ENCODE measurements at places on chromosomes 4 and X. TPM values are rescaled to one million over a fixed set of nuclear protein-coding genes. Genes with fewer than 3 reads are reported as not detected.

GRCh38 chrX:43508694-43509093 is 147.4 kb upstream of the MAOA start:
- no peak for DNase-seq

DNA sequence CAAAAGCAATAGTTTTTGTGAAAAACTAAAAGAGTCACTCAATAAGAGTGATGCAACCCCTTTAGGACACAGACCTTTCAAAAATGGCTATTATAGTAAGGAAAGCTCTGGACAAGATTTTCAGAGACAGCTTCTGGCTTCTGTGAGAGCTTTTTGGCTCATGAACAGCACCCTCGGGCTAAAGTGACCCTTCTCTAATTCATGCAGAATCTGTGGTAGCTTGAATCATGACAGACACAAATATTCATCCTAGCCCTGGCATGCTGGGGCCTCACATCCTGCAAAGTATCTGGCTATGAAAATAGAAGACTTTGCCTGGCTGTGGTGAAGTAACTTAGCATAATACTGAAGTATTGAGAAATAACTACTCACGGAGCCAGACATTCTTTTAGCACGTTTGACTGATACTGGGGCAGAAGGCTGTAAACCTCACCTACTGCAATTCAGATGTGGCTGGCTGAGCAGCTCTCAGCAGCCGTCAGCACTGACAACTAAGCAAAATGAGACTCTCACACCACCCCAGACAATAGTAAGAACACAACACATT is 327.3 kb downstream of the MAPK10 start:
- DNase-seq, result peak; percentile 96

DNA sequence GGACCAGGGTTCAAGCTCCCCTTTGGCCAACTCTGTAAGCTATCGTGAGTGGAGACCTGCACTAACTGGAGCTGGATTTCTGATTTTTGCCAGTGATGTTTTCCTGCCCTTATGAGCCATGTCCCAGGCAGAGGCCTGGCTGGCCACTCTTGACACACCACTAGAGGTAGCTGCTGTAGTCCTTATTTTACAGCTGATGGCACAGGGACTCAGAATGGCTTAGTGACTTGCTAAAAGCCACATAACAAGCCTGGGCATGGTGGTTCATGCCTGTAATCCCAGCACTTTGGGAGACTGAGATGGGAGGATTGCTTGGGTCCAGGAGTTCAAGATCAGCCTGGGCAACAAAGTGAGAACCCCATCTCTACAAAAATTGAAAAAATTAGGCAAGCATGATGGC is 33.4 kb downstream of the CYTL1 start:
- peak; percentile 36 for DNase-seq

- peak; percentile 27 for DNase-seq
These were observed 21.7 kb upstream of the CXCL8 start for GRCh38 chr4:73718375-73719373.

GRCh38 chrX:2342281-2342688 is 158.5 kb downstream of the DHRSX start:
- no peak for DNase-seq

GRCh38 chrX:3815896-3816664 is 102.6 kb upstream of the PRKX start:
- peak; percentile 31 for DNase-seq

DNA sequence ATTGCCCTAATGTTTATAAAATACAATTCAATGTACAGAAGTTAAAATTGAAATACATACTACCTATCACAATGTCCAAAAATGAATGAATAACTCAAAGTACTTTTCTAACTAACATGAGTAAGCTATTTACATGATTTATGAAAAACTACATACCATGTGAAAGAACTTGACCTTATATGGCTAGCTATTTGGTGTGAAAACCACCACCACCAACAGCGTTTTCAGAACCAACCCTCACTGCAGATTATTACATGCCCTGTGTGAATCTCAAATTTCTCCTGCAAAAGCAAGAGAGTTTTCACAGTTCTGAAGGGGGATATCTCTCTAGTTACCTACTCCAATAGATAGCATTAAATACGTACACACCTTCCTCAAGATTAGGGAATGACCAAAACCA is 198.5 kb downstream of the SPATA18 start:
- no peak for DNase-seq

- DNase-seq, result peak; percentile 73
These were observed 95.8 kb upstream of the TET2 start for GRCh38 chr4:105050896-105051295.

DNA sequence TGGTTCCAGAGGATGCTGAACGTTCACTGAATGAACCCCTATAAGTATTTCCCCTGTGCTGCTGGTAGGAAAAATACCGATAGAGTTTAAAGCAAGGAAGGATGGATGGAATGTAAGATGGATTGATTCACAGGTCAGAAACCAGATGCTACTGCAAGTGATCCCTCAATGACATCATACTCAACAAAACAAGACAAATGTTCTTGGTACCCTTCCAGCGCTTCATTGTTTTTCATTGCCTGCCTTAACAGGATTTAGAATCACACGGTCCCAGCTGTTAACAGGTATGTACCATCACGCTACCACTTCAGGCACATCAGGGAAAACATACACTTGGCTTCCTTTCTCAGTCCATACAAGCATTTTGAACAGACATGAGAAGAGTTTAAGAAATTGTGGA is 118.1 kb upstream of the TLR3 start:
- peak; percentile 23 for DNase-seq

- no peak for DNase-seq
These were observed 376.9 kb upstream of the CTSO start for GRCh38 chr4:156330436-156331031.

DNA sequence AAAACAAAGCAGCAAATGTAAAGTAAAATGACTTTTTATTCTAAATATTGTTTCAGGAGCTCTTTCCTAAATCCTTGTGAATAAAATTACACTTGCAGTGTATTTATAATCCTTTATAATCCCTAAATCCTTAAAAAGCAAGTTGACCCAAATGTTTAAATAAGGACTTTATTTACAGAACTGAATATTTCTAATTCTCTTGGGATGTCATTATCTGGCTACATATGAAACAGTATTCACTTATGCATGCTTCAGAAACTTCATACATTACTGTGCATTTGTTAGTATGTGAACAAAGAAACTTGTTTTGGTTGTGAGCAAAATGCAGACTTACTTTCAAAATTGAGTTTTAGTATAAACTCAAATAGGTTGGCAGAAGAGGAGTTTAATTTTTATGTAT is 49.2 kb downstream of the PTTG2 start:
- no peak for DNase-seq

DNA sequence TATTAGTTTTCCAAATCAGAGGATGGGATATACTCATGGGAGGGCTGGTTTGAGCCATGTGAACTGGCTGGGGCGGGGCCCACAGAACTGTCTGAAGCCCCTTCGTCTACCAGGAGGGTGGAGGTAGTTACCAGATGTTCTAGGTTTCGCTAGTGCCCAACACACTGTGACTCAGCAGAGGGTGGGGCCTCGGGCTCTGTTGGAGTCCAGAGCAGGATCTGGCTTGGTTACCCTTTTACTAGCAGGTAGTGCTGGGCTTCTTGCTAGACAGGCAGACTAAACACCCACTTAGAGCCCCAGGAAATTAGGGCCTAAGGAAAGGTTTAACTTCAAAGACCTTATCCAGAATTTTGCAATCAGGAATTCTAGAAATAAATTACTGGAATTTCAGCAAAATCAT is 56.2 kb upstream of the CHRDL1 start:
- DNase-seq, result peak; percentile 24

- DNase-seq, result no peak
These were observed 7.9 kb downstream of the ASMTL start for GRCh38 chrX:1444561-1445500.

- DNase-seq, result peak; percentile 80
These were observed 981.0 kb upstream of the HS3ST1 start for GRCh38 chr4:12409507-12410190.

- peak; percentile 31 for DNase-seq
These were observed 43.1 kb upstream of the FAM9C start for GRCh38 chrX:13087322-13088155.

- DNase-seq, result peak; percentile 68
These were observed 62.9 kb downstream of the MID1IP1 start for GRCh38 chrX:38864165-38864564.

- DNase-seq, result peak; percentile 96
These were observed 190.6 kb downstream of the PTTG2 start for GRCh38 chr4:38150766-38151165.

- no peak for DNase-seq
These were observed 461.7 kb downstream of the RAPGEF2 start for GRCh38 chr4:159564615-159565014.

DNA sequence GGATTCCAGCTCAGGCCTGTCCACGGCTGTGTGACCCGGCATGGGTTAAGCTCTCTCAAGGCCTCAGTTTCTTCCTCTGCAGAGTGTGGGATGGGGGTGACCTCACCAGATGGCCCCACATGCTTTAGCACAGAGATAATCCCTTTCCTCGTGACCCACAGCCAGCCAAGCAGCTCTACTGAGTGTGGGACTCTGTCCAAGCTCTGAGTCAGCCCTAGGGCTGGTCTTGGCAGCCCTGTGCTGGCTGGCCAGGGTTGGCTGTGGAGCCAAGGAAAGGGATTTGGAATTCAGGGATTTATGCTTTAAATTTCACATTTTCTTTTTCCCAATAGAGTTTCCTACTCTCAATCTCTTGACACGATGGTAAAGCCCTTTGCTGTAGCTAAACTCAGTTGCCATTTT is 19.7 kb upstream of the SPON2 start:
- DNase-seq, result peak; percentile 98

- DNase-seq, result peak; percentile 81
These were observed 41.2 kb downstream of the LONRF3 start for GRCh38 chrX:119015407-119016237.

GRCh38 chr4:48167538-48168263 is 33.7 kb upstream of the TXK start:
- DNase-seq, result no peak

DNA sequence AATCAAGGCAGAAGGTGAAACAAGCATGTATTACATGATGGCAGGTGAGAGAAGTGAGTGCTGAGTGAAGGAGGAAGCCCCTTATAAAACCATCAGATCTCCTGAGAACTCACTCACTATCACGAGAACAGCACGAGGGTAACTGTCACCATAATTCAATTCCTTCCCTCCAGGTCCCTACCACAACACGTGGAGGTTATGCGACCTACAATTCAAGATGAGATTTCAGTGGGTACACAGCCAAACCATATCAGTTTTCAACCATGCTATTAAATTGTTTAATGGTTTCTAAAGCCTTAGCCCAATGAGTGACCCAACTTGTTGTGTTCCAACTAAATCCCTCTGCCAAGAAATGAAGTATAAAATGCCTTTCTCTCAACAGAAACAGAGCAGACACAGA is 519.8 kb downstream of the GBA3 start:
- no peak for DNase-seq

Gene SULT1B1
- total RNA-seq, result 1.3 TPM

Gene ADH6
- total RNA-seq, result 0.36 TPM

Gene USP27X
- total RNA-seq, result 2.9 TPM

Gene NXF2B
- not detected for total RNA-seq

Gene TRIML2
- not detected for total RNA-seq

Gene BANK1
- 0.41 TPM for total RNA-seq

Gene MAGEA9B
- not detected for total RNA-seq

Gene KLHL2
- total RNA-seq, result 43.6 TPM

Gene MTM1
- 9.1 TPM for total RNA-seq

Gene RAB40AL
- not detected for total RNA-seq

Gene CSAG3
- not detected for total RNA-seq

Gene TMPRSS11F
- total RNA-seq, result not detected

Gene FAM9C
- not detected for total RNA-seq

Gene ATP2B3
- total RNA-seq, result not detected

Gene SYN1
- 0.09 TPM for total RNA-seq

Gene CABS1
- total RNA-seq, result not detected

Gene CEP44
- 26.4 TPM for total RNA-seq

All from fibroblast of the aortic adventitia (primary cell).